ENCODE measurements at places on chromosomes 3 and 15.
A peak's percentile ranks its signal among the peaks of the same experiment; 100 is the strongest.

- DNase-seq = no peak
- H3K36me3 ChIP-seq = no peaks in the 10 kb centered on the region
- H3K4me3 ChIP-seq = peak overlapping the region; percentile 70
- no peaks in the 10 kb centered on the region for H3K4me1 ChIP-seq
Observed at GRCh38 chr3:14810801-14811661, 7.7 kb upstream of the FGD5 start.

- no peaks in the 10 kb centered on the region for H3K4me1 ChIP-seq
- H3K27me3 ChIP-seq = no peaks in the 10 kb centered on the region
- H3K36me3 ChIP-seq = no peaks in the 10 kb centered on the region
- no peak for DNase-seq
- no peak overlapping the region for H3K27ac ChIP-seq
Observed at GRCh38 chr15:66156310-66156975, 97.1 kb downstream of the MEGF11 start.

DNA sequence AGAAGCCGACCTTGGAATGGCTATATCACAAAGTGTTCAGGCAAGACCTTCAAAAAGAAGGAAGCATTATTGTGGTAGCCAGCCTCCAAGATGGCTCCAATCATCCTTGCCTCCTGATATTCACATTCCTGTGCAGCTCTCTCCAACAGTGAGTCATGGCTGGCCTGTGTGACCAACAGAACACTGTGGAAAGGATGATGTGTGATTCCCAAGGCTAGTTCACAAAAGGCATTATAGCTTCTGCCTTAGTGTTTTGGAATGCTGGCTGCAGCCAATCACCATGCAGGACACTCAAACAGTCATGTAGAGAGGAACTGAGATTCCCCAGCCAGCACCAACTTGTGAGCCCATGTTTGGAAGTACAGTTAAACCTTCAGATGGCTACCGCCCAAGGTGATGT is 102.6 kb downstream of the EFL1 start:
- H3K27ac ChIP-seq = no peak overlapping the region
- no peak for DNase-seq
- H3K27me3 ChIP-seq = no peaks in the 10 kb centered on the region
- H3K4me3 ChIP-seq = no peak overlapping the region
- H3K36me3 ChIP-seq = peaks cover 3% of the 10 kb centered on the region

GRCh38 chr15:59039225-59039624 is 51.8 kb downstream of the RNF111 start:
- peaks cover 4% of the 10 kb centered on the region for H3K4me1 ChIP-seq
- no peaks in the 10 kb centered on the region for H3K27me3 ChIP-seq
- no peak for DNase-seq
- H3K4me3 ChIP-seq = no peak overlapping the region
- H3K27ac ChIP-seq = no peak overlapping the region
- no peaks in the 10 kb centered on the region for H3K36me3 ChIP-seq

- no peak overlapping the region for H3K27ac ChIP-seq
- no peaks in the 10 kb centered on the region for H3K36me3 ChIP-seq
- H3K27me3 ChIP-seq = no peaks in the 10 kb centered on the region
- H3K4me3 ChIP-seq = no peak overlapping the region
- H3K4me1 ChIP-seq = no peaks in the 10 kb centered on the region
Observed at GRCh38 chr3:176840641-176841286, 356.5 kb downstream of the TBL1XR1 start.

- H3K27me3 ChIP-seq = no peaks in the 10 kb centered on the region
- H3K36me3 ChIP-seq = peaks cover 21% of the 10 kb centered on the region
- peak overlapping the region; percentile 81 for H3K27ac ChIP-seq
- no peak for DNase-seq
- H3K4me3 ChIP-seq = peak overlapping the region; percentile 14
Observed at GRCh38 chr15:92921215-92922131, 21.3 kb downstream of the CHD2 start.

DNA sequence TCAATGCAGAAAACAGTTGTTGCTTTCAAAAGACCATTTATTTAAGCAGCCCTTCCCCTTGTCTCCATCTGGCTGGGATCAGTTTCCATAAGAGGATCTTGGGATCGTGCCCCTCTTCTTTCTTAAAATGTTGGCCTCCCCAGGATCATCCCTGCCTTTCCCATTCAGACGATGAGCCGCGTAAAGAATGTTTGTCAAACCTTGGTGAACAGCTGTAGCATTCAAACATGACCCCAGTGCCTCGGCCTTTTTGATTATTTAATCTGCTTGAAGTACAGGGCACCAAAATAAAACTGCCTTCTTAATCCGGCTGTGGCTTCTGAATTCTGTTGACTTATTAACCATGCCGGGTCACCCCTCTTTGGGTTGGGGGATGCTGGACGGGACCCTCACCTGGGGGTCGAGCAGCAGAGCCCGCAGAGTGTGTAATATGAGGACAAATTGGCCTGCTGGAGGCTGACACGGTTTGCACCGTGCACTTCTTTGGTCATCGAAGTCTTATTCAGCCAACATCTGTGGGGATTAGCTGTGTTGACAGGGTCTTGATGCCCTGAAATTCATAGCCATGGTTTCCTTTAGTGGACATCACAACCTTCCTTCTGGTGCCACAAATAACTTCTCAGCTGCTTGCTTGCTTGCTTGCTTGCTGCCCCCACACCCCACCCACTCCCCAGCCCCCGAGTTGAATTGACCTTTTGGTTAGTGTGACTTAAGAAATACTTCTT is at the start of gene LRTM1:
LRTM1 (minus strand) TSS at position 14 of the 725 bp plus-strand sequence. CDS start 148 bp downstream, outside the sequence.
- H3K36me3 ChIP-seq = no peaks in the 10 kb centered on the region
- no peaks in the 10 kb centered on the region for H3K27me3 ChIP-seq
- no peaks in the 10 kb centered on the region for H3K4me1 ChIP-seq

- no peaks in the 10 kb centered on the region for H3K4me1 ChIP-seq
- peak within 1 kb of the TSS; percentile 77 for H3K4me3 ChIP-seq
- H3K27me3 ChIP-seq = no peaks in the 10 kb centered on the region
- DNase-seq = peak; percentile 64
- H3K36me3 ChIP-seq = no peaks in the 10 kb centered on the region
- peak within 1 kb of the TSS; percentile 70 for H3K27ac ChIP-seq
Observed at GRCh38 chr3:160449636-160450598, at the start of gene TRIM59. Gene TRIM59, minus strand, starts transcription at chr3:160449786. Its CDS starts 10,603 bp downstream, at chr3:160439183.

DNA sequence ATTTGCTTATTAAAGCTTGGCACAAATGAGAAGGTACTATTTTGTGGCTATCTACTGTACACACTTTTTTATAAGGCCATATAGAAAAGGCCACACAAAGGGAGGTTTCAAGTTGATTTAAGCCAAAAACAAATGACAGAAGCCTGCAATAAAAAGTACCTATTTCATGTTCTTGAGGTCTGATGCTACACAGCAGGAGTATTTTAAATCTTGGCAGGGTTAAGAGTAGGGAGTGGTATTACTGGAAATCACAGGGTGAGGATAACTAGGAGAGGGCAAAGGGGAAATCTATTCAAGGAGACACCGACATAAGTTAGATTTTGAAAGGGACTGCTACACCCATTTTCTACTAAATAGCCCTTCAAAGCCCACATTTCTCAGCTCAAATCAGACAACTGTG is 146.2 kb downstream of the GREM1 start:
- H3K27ac ChIP-seq = no peak overlapping the region
- no peak overlapping the region for H3K4me3 ChIP-seq
- H3K27me3 ChIP-seq = no peaks in the 10 kb centered on the region
- DNase-seq = no peak

DNA sequence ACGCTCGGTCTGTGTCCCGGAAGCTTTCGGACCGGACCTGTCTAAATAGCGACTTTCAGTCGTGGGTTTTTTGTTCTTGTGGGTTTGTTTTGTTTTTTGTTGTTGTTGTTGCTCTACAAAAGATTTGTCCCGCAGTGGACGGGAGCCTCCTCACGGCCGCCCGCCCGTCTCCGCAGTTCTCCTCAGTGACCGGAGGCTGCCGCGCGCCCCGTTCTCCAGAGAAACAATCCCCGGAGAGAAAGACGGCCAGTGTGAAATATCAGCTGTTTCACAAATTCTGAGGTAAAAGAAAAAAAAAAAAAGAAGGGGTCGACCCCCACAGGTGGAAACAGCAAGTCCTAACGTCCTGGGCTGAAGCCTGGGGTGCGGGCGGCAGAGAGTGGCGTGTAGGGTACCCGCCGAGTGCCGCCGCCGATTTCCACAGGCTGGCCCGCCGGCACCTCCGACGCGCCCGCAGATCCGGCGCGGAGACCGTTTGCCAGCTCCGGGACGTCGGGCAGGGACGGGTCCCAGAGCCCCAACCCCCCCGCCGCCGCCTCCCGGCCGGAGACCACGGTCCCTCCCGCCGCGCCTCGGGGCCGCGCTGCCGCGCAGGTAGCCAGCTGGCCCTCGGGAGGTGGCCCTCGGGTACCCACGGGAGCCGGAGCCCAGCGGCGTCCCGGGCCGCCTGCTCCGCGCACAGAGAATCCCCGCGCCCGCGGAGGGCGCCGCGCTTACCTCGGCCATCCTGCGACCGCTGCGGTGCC is 478 bp downstream of the BNC1 start:
- peaks cover 7% of the 10 kb centered on the region for H3K4me1 ChIP-seq
- no peaks in the 10 kb centered on the region for H3K36me3 ChIP-seq
- no peak for DNase-seq
- peak overlapping the region; percentile 67 for H3K4me3 ChIP-seq
- no peak overlapping the region for H3K27ac ChIP-seq
- H3K27me3 ChIP-seq = peaks cover 18% of the 10 kb centered on the region

- no peaks in the 10 kb centered on the region for H3K27me3 ChIP-seq
- peaks cover 98% of the 10 kb centered on the region for H3K4me1 ChIP-seq
- no peak for DNase-seq
- peak overlapping the region; percentile 94 for H3K27ac ChIP-seq
- peak overlapping the region; percentile 4 for H3K4me3 ChIP-seq
- H3K36me3 ChIP-seq = no peaks in the 10 kb centered on the region
Observed at GRCh38 chr3:8455526-8456411, 45.9 kb upstream of the LMCD1 start.
